ENCODE measurements at places on chromosomes 4 and X.

DNA sequence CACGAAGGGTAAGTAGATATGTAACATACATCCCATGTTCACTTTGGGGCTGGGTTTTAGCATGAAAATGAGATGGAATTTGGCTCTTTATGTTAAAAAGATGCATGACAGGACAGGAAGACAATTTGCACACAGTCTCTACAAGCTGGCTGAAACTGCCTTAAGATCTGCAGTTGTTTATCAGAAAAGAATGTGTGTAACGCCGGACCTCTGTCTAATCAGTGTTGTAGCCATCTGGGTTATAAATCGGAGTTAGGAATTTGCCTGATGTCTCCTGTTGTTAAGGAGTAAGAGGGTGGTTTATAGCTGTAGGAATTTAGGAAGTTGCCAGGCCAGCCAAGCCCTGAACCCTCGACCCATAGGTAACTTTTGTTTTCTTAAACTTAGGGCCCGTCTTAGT is 562.9 kb upstream of the FAT1 start:
- DNase-seq = no peak

DNA sequence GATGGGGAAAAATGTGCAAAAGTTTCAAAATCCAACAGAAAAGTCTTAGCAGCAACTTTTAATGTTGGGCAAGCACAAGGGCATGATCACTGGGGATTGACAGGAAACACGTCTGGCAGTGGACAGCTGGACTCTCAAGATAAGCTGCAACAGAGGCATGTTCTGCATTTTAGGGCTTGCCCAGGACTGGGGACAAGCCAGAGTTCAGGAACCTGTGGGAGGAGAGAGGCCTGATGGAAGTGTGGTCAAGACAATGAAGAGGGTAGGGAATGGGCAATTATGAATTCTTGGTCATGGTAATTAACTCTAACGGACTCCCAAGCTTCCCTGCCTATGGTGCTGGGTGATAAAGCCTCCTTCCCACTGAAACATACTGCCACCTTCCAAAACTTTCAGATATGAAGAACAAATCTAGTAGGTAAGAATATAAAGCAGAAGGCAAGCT is 48.4 kb downstream of the ANXA3 start:
- no peak for DNase-seq

DNA sequence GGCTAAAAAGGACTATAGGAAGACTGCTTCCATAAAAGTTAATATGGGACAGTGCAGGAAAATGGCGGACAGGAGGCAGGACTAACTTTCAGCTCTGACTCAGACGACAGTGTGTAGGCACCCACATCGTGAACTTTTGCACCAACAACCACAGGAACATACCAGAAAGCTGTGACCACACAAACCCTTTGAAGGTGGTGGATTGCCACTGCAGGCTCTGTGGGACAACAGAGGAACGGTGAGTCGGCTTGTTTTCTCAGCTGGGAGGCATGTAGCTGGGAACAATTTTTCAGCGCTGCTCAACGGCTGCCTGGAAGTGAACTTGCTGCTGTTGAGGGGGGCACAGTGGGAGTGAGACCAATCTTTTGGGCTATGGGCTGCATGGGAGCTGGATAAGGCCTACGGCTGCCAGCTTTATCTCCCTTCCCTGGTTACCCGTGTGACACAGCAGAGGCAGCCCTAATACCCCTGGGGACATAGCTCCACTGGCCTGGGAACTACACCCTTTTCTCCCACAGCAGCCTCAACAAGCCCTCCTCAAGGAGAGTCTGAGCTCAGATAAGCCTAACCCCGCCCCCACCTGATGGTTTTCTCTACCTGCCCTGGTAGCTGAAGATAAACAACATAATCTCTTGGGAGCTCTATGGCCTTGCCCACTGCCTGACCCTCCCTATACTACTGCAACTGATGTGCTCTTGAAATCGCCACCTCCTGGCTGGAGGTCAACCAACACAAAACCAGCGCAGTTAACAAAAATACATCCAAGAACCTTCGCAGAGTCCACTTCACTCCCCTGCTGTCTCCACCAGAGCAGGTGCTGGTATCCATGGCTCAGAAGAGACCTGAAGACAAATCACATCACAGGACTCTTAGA is 1537.0 kb downstream of the C4orf33 start:
- DNase-seq = no peak

DNA sequence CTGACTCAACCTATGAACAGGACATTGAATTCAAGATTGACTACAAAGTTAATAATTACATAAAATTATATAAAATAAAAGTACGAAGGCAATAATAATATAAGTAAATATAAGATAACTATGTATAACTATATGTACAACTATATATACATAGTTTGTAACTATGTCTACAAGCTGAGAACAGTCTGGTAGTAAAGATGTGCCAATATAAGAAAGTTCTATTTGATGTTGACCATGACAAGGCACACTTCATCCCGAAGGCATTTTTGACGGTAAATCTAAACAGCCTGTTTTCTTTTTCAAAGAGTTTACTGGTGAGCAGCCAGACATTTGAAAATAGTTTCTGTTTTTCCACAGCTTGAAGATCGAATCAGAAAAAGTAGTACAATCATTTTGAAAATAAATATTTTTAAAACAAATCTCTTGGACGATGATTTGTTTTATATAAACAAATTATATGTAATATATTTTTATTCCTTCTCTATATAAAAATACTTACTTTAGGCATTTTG is 112.9 kb downstream of the CEP44 start:
- no peak for DNase-seq

DNA sequence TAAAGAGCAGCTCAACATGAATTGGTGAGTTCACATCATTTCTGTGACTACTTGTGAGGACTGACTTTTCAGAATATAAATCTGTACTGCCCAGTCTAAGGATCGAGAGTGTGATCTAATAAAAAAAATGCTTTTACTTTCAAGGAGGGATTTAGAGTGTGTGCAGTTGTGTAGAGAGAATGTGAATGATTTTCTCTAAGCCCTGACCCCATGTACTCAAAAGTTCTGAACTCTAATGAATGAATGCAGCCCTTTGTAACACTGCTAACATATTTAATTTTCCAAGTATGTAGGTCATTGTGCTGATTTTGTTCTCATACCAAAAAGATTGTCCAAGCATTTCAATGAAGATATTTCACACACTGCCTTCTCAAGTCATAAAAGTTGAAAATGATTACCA is 92.5 kb upstream of the STOX2 start:
- DNase-seq = no peak

DNA sequence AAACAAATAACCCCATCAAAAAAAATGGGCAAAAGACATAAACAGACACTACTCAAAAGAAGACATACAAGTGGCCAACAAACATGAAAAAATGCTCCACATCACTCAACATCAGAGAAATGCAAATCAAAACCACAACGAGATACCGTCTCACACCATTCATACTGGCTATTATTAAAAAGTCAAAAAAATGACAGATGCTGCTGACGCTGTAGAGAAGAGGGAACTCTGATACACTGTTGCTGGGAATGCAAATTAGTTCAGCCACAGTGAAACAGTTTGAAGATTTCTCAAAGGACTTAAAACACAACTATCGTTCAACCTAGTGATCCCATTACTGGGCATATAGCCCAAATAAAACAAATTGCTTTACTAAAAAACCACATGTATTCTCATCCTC is 671.2 kb upstream of the FTHL17 start:
- no peak for DNase-seq

- DNase-seq = peak; percentile 37
Measured at GRCh38 chrX:136586386-136586785, 54.4 kb downstream of the VGLL1 start.

DNA sequence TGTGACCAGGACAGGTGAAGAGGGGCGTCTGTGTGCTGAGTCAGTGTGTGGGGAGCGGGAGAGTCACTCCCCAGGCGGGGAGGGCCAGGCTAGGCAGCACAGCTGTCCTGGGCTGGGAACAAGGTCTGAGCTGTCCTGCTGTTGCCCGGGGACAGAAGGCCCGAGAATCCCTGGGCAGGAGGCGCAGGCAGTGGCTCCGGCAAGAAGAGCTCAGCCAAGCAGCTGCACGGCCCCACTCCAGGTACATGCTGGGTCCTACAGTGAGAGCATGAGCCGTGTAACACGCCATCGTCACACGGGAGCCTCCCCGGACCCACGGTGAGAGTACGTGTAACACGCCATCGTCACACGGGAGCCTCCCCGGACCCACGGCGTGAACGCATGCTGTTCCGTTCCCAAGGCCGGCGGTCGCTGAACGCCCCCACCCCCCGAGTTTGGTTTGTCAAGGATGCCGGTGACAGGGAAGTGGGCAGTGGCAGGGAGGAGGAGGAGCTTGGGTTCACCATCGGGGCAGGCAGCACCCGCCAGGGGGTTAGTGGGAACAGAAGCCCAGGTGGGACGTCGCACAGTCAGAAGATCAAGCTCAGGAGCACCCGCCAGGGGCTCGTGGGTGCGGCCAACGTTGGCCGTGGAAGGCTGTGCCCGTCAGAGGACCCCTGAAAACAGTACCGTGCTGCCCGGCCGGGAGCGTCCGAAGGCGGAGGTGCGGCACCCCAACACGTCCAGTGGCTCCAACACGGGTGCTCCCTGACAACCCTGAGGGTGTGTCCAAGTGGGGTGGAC is 15.6 kb downstream of the PPP2R3B start:
- DNase-seq = no peak

DNA sequence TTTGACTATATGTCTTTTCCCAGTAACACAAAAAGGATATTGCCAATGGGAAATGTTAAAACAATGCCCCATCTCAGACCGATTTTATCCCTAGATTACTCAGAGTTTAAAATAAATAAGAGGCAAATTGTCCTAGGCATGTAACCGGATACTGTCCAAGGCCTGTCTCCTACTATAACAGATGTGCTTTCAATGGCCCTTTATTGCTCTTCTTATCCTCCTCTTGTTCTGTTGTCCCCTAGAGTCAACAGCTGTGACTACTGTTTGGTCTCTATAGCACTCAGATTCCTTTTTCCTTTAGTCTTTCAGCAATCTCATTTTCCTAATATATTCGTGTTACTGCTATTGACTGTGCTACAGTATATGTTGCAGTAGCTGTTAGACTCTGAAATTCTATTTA is 66.8 kb upstream of the PLS3 start:
- DNase-seq = no peak

GRCh38 chr4:90328558-90328957 is 201.4 kb downstream of the CCSER1 start:
- DNase-seq = no peak

DNA sequence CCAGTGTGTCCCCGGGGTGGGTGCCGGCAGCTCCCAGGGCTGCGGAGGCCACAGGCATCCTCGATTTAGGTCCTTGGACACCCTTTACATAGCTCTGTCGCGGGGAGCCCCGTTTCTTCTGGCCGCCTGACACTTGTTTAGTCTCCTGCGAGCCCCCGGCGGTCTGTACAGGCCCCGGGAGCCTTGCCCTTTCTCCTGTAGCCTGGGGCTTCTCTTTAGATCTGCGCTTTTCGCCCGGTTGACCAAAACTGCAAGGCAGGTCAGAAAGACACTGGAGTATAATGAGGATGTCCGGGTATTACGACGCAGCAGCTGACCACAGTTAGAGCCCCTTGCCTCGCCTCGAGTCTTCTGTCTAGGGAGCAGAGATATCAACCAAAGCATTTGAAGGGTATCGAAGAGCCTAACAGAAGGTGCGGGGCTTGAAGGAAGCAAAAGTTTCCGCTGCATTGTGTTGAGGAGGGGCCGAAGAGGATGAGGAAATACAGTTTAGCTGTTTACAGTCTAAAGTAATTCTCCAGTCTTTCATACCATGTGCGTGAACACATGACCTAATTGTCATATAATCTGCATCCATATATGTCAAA is 479 bp downstream of the BRCC3 start:
- no peak for DNase-seq

DNA sequence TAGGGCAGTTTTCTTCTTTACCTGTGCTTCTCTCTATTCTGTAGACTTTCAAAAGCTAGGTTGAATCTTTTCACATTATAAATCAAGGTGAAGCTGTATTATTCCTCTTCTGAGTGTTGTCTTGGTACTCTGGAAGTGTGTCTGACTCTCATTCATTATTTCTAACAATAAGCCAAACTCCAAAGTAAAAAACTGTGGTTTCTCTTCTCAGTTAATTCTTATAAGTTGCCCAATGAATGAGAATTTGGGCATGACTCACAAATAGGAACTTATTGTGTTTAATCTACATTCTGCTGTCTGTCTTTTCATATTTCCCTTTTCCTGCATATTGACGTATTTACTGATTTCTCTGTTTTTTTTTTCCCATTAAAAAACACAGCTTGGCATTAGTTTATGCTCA is 714.5 kb downstream of the CCSER1 start:
- no peak for DNase-seq

DNA sequence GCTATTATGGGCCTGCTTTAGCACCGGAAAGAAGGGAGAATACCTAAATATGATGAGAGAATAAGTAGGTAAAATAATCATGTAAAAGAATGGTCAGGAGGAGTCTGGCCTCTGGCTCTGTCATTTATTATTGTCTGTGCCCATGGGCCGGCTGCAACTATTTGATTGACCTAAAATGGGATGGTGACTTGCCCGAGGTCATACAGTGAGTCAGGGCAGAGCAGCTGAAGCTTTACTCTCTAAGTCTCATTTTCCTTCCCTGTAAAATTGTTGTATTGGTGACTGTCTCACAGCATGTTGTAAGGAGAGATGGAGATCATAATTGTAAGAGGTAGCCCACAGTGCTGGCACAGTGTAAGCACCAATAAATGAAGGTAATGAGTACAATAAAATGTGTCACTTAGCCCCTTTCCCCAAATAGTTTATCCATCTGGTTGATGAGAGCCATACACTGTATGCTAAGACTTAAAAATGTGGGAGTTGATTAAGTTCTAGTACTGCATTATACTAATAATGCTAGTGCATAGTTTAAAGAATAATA is 39.6 kb downstream of the RUFY3 start:
- no peak for DNase-seq

DNA sequence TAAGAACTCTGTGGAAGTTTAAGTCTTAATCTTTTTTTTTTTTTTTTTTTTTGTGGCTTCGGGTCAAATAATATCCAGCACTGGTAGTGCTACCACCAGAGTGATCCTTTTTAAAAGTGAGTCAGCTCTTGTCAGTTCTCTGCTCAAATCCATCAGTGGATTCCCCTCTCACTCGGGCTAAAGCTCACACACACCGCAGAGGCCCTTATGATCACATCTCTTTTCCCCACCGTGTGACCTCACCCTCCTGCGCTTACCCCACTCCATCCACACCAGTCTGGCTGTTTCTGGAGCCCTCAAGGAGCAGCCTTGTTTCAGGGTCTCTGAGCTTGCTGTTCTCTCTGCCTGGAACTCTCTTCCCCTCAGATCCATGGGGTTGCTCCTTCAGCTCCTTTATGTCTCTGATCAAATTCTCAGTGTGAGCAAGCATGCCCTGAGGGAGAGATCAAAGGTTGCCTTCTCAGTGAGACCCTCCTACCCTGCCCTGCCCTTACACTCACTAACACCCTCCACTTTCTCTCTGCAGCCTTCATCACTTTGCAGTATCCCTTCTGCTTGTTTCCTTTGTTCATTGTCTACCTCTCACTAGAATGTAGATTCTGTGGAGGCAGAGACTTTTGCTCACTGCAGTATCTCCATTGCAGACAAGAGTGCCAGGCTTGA is 19.8 kb upstream of the BEND4 start:
- DNase-seq = no peak

DNA sequence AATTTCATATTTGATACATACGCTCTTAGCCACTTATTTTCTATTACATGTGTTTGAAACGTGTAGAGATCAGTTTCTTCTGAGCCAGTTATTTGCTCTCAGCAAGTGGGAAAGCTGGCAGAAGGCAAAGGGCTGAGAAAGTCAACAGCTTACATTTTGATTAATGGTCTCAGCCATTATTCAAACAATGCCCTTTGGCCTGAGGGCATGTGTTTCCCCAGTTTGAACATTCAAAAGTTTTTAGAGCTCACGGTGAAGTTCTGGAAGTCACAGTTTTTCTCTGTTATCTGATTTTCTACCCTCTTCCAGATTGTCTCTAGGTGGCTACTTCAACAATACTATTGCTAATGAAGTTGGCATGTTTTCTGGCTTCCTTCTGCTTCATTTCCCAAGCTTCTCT is 591.8 kb upstream of the CPEB2 start:
- no peak for DNase-seq

Data from CD4-positive, alpha-beta T cell treated with Interleukin-17A for 4 hours (primary cell).